ENCODE measurements at places on chromosomes 5 and 9. TPM values are rescaled to one million over a fixed set of nuclear protein-coding genes. Genes with fewer than 3 reads are reported as not detected.

- H3K4me1 ChIP-seq: no peaks in the 10 kb centered on the region
- no peaks in the 10 kb centered on the region for H3K27me3 ChIP-seq
- no peak for DNase-seq
- no peak overlapping the region for H3K4me3 ChIP-seq
- H3K27ac ChIP-seq: no peak overlapping the region
Observed at GRCh38 chr5:29089591-29090130, 2051.3 kb upstream of the CDH9 start.

- no peak overlapping the region for H3K27ac ChIP-seq
- no peaks in the 10 kb centered on the region for H3K4me1 ChIP-seq
- no peak overlapping the region for H3K4me3 ChIP-seq
- H3K27me3 ChIP-seq: no peaks in the 10 kb centered on the region
Observed at GRCh38 chr5:89930591-89931392, 478.8 kb downstream of the CETN3 start.

- no peak overlapping the region for H3K27ac ChIP-seq
- DNase-seq: no peak
- H3K4me1 ChIP-seq: no peaks in the 10 kb centered on the region
- no peaks in the 10 kb centered on the region for H3K36me3 ChIP-seq
- H3K4me3 ChIP-seq: no peak overlapping the region
Observed at GRCh38 chr5:116747881-116748280, 173.3 kb upstream of the SEMA6A start.

GRCh38 chr5:134524826-134525682 lies at the start of gene JADE2:
Gene JADE2 (plus strand): TSS chr5:134525670. CDS start chr5:134535858, 10,188 bp downstream.
- no peaks in the 10 kb centered on the region for H3K27me3 ChIP-seq
- H3K36me3 ChIP-seq: no peaks in the 10 kb centered on the region
- H3K4me3 ChIP-seq: peak within 1 kb of the TSS; percentile 91
- H3K4me1 ChIP-seq: peaks cover 27% of the 10 kb centered on the region

- no peak for DNase-seq
- no peak overlapping the region for H3K27ac ChIP-seq
- H3K4me1 ChIP-seq: no peaks in the 10 kb centered on the region
- H3K36me3 ChIP-seq: no peaks in the 10 kb centered on the region
Observed at GRCh38 chr9:79651251-79651795, 79.6 kb downstream of the TLE4 start.

PCDHGC4 gene
- 6.1 TPM for total RNA-seq
